ENCODE measurements at places on chromosomes 12 and 14. TPM values are rescaled to one million over a fixed set of nuclear protein-coding genes. Genes with fewer than 3 reads are reported as not detected.

The RND1 gene
- 15.1 TPM for total RNA-seq

The LDHB gene
- total RNA-seq, result 648 TPM

The KICS2 gene
- total RNA-seq, result 4.8 TPM

The TMEM52B gene
- total RNA-seq, result 0.83 TPM

- no peak for DNase-seq
Measured at GRCh38 chr12:2886768-2887450, 3.8 kb upstream of the TULP3 start.

DNA sequence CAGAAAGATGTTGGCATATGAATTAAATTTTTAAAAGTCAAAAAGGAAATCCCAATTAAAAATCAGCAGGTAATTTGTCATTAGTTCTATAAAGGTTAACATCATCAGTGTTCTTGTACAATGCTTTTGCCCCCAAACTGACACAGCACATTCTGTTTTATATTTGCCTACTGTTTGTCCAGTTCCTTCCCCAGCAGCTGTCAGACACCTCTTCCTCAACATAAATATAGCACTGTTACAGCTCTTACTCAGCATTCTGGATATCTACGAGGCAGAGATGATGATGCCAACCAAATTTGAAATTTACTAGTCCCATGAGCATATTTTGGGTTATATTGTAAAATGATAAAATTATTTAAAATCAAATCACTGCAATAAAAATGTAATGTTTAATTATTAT lies 124.6 kb downstream of the SINHCAF start:
- DNase-seq, result no peak

The AKAP3 gene
- 3.3 TPM for total RNA-seq

The ETFRF1 gene
- total RNA-seq, result 33.9 TPM

DNA sequence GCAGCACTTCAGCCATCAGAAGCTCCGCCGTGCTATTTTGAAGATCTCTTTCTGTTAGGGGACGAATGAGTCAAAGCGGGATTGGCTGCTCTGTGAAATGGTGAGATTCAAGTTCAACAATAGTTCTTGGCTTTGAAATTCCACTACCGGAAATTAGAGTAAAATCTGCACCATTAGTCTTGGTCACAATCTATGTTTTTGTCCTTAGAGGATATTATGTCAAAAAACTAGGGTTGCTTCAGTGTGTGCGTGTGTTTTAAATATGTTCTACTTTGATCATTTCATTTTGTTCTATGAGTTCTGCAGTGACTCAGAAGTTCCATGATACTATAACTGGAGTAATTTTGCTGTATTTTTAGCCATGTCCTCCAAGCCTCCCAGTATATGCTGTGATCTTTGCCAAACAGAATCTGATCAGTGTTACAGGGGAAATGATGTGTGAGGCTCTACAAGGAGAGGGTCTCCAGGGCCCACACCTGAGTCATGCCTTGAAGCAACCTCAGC lies 22.6 kb downstream of the GPHB5 start:
- no peak for DNase-seq

The LRP1-AS gene
- not detected for total RNA-seq

The RNASE4 gene
- total RNA-seq, result 13.8 TPM

- no peak for DNase-seq
Measured at GRCh38 chr12:2820432-2820831, 8.0 kb downstream of the ITFG2 start.

The CELA1 gene
- not detected for total RNA-seq

The PPP1R1A gene
- total RNA-seq, result 9.4 TPM

The TAS2R8 gene
- total RNA-seq, result 0.89 TPM

The SDR39U1 gene
- total RNA-seq, result 34.4 TPM

DNA sequence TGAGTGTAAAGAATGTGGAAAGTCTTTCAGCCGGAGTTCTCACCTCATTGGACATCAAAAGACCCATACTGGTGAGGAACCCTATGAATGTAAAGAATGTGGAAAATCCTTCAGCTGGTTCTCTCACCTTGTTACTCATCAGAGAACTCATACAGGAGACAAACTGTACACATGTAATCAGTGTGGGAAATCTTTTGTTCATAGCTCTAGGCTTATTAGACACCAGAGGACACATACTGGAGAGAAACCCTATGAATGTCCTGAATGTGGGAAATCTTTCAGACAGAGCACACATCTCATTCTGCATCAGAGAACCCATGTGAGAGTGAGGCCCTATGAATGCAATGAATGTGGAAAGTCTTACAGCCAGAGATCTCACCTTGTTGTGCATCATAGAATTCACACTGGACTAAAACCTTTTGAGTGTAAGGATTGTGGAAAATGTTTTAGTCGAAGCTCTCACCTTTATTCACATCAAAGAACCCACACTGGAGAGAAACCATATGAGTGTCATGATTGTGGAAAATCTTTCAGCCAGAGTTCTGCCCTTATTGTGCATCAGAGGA lies 25.1 kb upstream of the ZNF268 start:
- DNase-seq, result no peak

All from spinal cord (tissue), 10 donors.